Stimulated activated CD4-positive, alpha-beta T cell treated with anti-CD3 and anti-CD28 coated beads, Interleukin-1b, Interleukin-23, amount 100 ng/mL, for 1 hour (primary cell): ENCODE measurements at places on chromosomes 7 and 10.

- no peak for DNase-seq
Observed at GRCh38 chr10:6514844-6515780, 65.0 kb downstream of the PRKCQ start.

GRCh38 chr7:157926107-157926506, 589.3 kb downstream of the DNAJB6 start:
- no peak for DNase-seq

DNA sequence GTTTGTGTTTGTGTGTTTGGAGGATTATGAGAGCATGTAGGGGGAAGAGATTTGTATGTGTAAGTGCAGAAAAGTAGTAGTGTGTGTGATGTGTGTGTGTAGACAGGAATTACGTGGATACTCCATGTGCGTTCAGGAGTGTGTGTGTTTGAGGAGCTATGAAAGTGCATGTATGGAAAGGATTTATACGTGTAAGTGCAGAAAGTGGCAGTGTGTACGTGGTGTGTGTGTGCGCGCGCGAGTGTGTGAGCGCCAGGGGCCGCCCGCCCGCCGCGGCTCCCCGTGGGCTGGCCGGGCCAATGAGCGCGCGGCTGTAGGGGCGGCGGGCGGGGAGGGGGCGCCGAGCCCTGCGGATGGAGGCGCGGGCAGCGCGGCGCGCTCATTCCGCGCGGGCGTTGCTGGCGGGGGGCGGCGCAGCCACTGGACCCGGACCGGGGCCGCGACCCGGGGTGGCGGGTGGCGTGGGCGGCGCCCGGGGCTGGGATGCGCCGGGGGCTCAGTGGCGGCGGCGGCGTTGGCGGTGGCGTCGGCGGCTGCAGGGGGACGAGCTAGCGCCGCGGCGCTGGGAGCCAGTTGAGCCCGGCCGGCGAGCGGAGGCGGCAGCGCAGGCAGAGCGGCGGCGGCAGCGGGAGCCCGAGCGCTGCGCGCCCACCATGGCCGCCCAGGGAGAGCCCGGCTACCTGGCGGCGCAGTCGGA, at the start of gene BICC1:
Gene BICC1 (plus strand): TSS at position 382 of the 697 bp plus-strand sequence. CDS start 272 bp downstream, at position 654.
- DNase-seq: no peak

DNA sequence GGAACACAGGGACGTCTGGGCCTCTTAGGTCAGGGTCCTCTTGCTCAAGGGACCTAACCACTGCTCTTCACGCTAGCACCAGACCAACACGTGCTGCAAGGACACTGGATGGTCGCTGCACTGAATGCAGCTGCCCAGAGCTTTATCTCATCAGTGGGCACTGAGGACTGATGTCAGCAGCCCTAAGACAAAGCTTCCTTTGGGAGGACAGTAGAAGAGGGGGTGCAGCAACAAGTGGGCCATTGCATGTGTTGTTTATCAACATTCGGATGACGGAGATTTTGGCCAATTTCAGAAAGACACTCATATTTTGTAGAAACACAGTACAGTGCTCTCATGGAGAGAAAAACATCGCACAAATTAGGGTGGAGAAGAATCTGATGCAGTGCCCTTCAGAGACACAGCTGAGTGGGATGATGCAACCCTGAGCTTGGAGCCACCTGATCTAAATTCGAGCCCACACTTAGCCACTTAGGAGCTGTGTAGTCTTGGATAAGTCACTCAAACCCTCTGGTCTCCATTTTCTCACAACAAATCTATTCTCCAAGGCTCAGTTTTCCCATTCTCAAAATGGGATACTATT, 1.7 kb downstream of the OPALIN start:
- DNase-seq: no peak

DNA sequence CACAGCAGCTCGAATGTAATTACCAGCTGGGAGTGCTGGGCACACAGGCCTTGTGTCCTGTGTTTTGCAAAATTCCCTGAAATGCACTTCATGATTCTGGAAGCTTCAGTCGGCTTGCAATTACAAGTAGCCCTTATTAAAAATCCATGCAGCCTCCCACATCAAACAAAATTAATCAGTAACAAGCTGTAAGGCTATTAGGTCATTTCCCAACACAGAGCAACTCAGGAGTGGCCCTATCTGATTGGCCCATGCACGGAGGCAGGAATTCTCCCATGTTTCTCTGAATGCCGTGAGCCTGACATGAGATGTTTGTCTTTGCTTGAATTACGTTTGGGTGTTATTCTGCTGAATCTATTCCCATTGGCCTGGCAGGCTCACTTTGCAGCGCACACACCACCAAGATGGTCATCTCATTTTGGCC, 36.9 kb downstream of the FOXL3 start:
- no peak for DNase-seq

- DNase-seq: no peak
Observed at GRCh38 chr10:113431398-113432160, 121.3 kb upstream of the HABP2 start.

GRCh38 chr10:33258967-33259366, 75.5 kb downstream of the NRP1 start:
- DNase-seq: no peak

- DNase-seq: no peak
Observed at GRCh38 chr10:71564194-71564820, 155.3 kb downstream of the C10orf105 start.

GRCh38 chr10:30647089-30647488, 17.5 kb upstream of the LYZL2 start:
- no peak for DNase-seq

DNA sequence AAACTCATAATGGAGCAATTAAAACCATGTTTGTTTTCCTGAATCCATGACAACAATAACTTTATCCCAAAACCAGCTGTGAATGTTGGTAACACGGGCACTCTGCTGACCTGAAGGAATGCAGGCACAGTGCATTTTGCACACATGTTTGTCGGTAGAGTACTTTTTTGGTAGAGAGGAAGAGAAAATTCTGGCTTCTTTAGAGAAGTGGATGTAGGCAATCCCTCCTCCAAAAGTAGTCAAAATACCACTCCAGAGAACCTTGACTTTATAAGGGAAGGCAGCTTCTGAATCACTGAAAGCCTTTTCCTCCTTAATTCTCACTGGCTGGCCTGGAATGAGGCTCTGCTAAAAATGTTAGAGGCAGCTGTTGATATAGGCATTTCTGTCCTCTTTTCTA, 15.8 kb upstream of the ACTA2 start:
- no peak for DNase-seq

DNA sequence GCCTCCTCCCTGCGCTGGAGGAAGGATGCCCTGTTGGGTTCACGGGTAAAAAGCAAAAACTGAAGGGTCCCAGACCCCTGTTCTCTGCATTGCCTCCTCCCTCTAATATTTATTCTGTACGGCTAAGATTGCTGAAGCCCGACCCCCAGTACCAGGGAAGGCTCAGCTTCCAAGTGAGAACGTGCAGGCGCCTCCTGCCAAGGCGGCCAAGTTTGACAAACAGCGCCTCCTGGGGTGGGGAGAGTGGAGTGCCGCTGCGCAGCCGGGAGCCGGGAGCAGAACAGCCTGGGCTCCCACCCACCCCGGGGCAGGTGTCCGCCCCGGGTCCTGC, 4.7 kb upstream of the EBF3 start:
- DNase-seq: no peak

DNA sequence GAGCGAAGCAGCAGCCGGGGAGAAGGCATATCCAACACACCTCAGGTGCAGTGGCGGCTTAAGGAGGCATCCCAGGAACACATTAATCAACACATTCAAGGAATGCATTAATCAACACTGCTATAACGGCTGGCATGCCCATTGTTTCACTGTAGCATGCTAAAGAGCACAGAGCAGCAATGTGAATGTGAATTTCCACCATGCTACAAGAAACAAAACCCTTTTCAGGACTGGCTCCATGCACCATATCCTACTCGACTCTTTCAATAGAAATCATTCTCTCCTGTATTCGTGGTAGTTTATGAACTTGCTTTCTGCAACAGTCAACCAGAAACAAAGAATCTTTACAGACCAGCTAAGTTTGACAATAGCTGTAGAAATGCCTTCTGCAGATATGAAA, 149.0 kb downstream of the NRCAM start:
- DNase-seq: no peak

- no peak for DNase-seq
Observed at GRCh38 chr10:118590334-118590733, 5.1 kb downstream of the PRLHR start.

- DNase-seq: no peak
Observed at GRCh38 chr10:119414081-119414611, 128.4 kb downstream of the RGS10 start.

DNA sequence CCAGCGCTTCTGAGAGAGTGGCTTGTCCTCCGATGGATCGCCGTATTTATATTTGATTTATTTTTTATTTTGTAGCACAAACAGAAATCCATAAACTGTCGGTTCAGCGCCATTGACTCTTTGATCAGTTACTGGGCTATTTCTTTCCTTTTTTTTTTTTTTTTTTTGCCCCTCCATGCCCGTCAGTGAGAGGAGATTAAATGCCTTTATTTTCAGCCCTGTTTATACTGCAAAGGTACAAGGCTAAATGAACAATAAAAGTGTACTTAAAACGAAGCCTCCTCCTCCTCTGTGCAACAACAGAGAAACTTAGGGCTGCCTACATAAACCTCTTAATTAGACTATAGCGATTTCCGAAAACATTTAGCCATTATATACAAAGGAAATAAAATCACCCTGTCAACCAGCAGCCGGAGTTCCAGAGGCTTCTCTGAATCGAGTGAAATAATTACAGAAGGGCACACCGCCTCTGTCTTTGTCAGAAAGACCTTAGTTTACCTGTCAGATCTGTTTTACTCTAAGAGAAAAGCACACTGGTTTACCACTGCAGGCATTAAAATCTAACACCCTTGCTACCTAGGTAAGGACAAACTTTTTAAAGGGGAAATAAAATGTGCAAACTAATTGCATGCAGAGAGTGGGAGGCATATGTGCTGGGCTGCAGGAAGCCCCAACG, 3.5 kb downstream of the EBF3 start:
- no peak for DNase-seq

DNA sequence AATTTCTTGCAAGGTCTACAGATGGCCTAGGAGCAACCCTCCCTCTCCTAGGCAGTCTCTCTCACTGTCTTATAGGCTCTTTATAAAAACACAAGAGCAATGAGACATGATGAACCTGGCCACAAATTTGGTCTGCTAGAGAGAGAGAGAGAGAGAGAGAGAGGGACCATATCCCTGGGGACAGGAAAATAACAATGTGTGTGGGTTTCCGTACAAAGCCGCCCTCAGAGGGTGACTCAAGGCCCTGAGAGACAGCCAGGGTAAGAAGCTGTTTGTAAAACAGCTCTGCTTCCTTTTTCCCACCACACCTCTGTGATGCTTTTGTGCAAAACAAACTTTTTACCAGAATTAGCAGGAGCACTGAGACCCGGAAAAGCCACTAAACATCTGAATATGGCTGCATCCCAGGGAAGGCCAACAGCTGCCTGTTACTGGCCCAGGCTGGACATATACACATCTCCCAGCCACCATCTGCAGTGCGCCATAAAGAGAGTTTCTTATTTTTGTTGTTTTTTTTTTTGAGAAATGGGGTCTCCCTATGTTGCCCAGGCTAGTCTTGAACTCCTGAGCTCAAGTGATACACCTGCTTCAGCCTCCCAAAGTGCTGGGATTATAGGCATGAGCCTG, 18.4 kb downstream of the GIMAP5 start:
- peak; percentile 72 for DNase-seq

- no peak for DNase-seq
Observed at GRCh38 chr7:69896121-69896520, 297.8 kb downstream of the AUTS2 start.

GRCh38 chr10:3671386-3671955, 113.5 kb downstream of the KLF6 start:
- DNase-seq: no peak

DNA sequence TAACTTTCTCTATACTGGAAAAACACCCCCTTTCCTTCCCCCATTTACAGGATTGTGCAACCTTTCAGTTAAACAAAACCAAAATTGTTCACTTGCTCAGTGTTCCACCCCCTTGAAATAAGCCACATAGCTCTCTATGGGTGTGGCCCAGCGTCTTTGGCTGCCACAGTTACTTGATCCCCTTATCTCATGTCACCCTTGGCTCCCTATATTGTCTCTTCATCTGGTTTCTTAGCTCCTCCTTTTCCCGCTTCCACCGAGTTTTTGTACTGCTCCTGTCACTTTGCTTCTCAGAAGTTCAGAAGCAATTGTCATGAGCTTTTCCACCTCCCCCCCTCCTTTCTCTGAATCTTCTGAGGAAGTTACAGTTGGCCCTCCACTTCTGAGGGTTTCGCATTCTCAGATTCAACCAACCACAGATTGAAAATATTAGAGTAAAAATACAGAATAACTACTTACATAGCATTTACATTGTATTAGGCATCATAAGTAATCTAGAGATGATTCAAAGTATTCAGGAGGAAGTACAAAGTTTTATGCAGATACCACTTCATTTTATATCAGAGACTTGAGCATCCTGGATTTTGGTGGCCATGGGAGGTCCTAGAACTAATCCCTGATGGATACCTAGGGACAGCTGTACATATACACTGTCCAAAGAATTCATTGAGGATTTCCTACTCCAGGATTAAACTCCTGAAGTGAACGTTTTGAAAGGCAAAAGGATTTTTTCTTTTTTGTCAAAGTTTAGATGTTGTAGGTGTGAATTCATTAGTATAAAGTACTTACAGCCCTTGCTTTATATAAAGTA, 60.4 kb downstream of the ADD3 start:
- no peak for DNase-seq

GRCh38 chr7:80095545-80095944, 39.1 kb upstream of the GNAI1 start:
- no peak for DNase-seq

DNA sequence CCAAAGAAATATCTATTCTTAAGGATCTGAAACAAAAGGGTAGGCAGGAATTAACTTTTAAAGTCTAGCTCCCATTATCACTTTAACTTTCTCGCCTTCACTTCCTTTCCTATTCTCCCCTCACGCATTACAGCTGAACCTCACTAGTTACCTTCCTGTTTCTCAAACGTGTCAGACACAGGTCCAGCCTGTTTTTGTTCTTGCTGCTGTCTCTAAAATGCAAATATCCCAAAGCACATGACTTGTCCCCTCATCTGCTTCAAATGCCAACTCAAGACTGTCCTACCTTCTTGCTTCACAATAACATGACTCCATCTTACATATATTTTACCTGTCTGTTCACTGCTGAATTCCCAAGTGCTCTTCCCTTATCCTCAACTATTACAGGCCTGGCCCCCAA, 17.6 kb downstream of the ZDHHC6 start:
- no peak for DNase-seq

DNA sequence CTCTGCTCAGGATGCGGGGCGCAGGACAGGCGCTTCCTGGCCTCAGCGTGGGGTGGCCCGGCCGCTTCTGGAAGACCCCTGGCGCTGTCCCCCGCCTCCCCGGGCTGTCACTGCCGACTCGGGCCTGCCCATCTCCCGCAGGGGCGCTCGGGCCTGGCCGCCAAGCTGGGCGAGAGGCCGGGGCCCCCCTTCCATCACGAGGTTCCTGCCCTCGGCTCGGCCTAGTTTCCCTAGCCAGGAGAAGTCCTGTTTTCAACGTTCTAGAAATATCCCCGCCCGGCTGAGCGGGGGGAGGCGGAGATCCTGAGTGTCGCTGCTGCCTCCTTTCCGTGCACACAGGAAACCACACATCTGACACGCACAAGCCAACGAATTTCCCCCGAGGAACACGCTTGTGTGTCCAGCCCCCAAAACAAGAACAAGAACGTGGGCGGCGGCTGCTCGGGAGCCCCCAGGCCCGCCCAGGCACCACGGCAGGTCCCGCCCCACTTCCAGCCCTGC, 33.7 kb downstream of the AP5Z1 start:
- no peak for DNase-seq
